ENCODE measurements at places on chromosomes 7 and 10.
A peak's percentile ranks its signal among the peaks of the same experiment; 100 is the strongest.

DNA sequence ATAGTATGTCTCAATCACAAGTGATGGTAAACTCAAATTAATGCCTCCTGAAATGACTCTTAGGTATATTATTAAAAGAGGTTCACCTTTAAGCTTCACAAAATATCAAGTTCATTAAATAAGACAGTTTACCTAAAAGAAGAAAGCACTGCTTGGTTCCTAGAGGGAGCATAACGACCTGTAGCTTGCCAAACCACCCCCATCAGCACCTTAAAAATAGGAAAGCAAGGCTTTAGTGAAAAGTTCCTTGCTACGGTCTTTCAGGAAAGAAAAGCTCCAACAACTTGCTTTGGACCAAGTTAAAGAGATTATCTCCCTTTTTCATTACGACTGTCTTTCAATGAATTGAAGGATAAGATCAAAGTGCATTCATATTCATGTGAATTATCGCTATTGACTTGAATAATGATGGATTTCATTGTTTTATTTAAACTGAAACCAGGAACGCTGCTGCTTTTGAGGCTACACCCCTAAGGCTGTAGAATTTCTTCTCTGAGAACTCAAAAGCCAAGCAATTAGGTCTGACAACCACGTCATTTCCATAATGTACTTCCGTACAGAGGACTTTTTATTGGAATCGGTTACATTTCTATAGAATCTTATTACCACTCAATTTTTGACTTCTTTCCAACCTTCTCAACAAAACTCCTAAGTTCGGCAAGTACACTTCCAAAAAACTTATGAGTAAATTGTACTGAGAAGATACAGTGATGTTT lies 7.0 kb upstream of the SPAG6 start:
- no peak for DNase-seq

DNA sequence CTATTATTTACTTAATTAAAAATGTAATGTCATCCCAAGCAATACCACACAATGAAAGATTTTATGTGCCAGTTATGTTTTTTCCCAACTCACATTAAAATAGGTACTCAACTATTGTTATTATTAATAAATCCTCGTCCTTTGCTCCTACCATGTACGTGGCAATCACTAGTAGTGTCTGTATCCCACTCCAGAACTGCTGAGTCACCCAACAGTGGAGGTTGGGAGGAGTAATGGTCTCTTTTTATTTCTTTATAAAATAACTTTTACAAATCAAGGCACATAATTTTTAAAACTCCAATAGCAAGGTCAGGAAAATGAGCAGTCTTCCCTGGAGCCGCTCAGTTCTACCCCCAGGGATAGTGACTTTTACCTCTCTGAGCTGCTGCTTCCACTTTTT lies 273.5 kb upstream of the PLPP4 start:
- DNase-seq = no peak

GRCh38 chr10:805620-806305 lies 116.3 kb upstream of the DIP2C start:
- DNase-seq = no peak

DNA sequence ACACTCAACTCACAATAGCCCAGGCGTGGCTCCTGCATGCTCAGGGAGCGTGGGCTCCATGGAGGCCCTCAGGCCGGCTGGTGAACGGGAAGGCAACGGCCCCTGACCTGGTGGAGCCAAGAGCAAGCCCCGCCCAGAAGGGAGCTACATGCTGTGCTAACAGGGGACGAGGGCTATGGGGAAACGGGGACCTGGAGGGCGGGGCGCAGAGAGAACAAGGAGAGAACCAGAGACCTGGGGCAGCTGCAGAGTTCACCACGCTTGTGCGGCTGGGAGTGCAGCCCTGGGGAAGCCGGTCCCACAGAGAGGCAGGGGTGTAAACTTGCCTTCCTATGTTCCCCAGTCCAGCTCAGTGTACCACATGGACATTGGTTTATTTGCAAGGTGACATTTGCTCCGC lies 69.2 kb upstream of the PPP2R2D start:
- no peak for DNase-seq

GRCh38 chr7:1246871-1247526 lies 14.3 kb downstream of the UNCX start:
- DNase-seq = no peak

DNA sequence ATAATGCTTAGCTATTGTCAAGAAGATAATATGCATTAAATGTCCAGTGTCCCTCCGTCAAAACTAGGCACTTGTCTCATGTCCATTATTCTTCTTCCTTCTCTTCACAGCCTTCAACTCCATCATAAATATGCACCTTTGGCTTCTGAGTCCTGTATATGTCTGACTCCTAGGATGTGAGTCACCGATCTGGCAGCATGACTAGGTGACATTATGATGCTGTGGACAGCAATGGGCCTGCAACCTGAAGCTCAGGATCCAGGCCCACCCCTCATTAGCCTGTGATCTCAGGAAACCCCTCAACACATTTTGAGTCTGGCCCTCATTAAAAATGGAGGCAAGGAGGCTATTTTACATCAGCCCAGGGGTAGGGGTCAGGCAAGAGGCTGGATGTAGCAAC lies 362.5 kb upstream of the ZMIZ1 start:
- DNase-seq = peak; percentile 45

DNA sequence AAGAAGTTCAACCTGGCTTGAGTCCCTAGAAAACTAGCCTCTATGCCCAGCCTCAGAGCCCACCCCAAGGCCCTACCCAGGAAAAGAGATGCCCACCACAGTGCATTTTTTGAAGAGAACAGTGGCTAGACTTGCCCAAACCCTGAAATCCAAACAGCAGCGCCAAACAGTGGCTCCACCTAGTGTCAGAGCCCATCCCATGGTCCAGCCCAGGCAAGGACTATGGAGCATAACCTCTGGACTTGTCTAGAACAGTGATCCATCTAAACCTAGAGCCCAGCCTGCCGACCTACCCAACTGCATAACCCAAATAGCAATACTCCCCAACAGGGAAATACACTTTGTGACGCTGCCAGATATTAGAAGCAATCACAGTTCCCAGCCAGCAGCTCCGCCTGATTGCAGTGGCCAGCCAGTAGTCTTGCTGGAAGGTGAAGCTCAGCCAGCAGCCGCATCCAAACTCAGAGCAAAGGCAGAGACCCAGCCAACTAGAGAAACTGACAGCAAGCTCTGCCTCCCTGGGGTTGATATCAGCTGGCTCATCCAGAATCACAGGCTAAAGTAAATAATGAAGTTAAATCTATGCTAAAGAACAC lies 44.5 kb downstream of the HBP1 start:
- DNase-seq = no peak

- no peak for DNase-seq
Observed at GRCh38 chr7:1053816-1054370, 9.5 kb downstream of the GPR146 start.

DNA sequence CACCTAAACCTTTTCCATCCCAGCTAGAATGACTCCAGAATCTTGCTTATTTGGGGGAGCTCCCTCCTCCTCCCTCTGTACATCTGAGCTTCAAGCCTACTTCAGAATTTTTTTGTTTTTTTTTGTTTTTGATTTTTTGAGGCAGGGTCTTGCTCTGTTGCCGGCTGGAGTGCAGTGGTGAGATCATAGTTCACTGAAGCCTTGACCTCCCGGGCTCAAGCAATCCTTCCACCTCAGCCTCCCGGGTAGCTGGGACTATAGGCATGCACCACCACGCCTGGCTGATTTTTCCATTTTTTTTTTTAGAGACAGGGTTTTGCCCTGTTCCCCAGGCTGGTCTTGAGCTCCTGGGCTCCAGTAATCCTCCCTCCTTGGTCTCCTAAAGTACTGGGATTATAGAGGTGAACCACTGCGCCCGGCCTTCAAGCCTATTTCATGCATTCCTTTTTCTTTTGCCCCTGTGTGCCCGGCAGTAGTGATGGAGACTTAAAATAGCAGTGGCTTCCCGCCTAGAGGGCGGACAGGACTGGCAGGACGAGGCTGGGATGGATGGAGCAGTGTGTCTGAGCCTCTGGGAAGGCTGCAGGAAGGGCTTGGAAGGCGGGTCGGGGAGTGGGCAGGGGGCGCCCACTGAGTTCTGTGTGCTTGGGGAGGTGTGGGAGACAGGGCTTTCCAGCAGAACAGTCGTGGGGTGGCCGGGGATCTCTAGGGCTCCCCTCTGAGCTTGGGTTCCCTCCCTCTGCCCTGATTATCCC lies 8.8 kb downstream of the CUX1 start:
- no peak for DNase-seq

GRCh38 chr10:11742009-11742778 lies at the start of gene ECHDC3:
Gene ECHDC3 (plus strand): TSS chr10:11742382. CDS start chr10:11742577, 195 bp downstream.
- DNase-seq = no peak

DNA sequence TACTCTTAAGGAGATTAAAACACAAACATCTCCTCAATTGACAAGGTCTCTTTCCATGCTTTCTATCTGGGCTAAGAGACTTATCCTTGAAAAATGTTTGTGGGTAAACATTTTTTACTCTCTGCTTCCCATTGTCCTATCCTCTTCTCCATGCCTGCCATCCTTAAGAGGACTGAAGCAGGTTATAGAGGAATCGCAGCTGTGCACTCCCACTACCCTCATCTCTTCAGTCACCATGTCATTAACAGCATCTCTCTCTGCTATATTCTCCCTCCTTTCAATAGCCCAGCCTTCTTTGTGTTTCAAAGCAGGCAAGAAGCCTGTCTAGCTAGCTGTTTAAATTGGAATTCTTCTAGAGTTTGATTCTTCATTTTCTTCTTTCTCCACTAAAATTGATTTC lies 22.6 kb downstream of the COL1A2 start:
- DNase-seq = no peak

DNA sequence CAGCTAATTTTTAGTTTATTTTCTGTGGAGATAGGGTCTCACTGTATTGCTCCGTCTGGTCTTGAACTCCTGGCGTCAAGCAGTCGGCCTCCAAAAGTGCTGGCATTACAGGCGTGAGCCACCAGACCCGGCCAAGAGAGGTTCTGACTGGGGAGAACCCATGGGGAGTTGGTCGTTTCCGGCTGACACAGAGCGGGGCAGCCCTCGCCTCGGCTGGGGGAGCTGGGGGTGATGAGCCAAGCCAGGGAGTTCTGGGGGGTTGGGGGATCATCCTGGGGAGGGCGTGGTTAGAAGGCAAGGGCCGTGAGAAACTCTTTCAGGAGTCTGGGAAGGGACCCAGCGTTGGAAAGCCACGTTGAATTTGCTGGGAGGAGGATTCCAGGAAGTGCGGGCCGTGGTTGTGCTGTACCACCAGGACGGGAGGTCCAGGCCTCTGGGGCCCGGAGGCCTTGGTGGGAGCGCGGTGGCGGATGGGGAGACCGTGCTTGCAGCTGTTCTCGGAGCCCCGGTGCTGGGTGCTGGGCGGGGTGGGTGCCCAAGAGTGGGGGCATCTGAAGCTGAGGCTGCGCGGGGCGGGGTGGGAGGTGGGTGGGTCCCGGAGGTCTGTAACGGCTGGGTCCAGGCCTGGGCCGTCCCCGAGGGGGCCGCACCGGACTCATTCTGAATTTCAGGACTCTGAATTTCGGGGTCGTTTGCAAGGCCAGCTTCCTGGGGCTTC lies 8.4 kb upstream of the ZNF853 start:
- DNase-seq = no peak

GRCh38 chr7:132191418-132191817 lies 384.9 kb downstream of the PLXNA4 start:
- DNase-seq = no peak

DNA sequence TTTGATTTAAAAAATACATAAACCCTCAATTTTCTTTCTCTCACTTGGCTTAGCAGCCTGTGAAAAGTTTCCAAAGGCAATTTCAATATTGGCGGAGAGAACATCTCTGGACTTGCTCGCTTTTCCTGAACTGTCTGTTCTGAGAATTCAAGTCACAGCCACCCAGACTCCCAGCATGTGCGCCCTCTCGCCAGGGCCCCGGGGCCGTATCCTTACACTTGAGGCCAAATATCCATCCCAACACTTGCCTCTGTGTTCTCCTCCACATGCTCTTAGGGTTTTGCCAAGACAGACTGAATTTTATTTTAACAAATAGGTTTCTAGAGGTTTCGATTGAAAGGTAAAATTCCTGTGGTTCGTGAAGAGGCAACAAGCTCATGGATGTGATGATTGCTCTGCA lies 111.5 kb upstream of the GPR26 start:
- no peak for DNase-seq

- DNase-seq = no peak
Observed at GRCh38 chr7:157238087-157238486, 98.7 kb upstream of the DNAJB6 start.

DNA sequence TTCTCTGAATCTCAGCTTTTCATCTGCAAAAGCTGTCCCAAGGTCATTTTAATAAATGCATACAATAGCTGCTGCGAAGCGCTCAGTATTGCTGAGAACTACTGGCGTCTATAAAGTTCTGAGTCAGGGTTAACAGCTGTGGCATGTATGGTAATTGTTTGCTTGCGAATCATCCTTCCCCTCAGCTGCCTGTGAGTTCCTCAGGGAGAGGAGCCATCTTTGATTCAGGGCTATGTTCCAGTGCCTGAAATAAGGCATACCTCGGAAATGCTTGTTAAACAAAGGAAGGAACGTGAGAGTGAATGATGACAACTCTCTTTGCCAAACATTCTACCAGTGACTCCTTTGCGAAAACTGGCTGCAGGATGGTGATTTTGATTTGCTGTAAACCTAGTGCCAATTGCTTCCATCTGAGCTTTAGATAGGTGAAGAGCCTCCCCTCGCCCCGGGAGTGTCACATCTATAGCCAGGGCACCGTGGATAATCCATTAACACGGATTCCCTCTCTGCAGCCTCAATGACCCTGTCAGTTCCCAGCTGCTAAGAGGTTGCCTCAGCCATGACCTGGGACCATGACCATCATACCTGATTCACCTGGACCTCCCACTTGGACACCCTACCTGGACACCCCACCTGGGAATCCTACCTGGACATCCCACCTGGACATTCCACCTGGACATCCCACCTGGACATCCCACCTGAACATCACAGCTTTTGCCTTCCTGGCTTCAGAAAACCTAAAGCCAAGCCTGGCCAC lies 39.6 kb downstream of the GPRIN2 start:
- peak; percentile 92 for DNase-seq

DNA sequence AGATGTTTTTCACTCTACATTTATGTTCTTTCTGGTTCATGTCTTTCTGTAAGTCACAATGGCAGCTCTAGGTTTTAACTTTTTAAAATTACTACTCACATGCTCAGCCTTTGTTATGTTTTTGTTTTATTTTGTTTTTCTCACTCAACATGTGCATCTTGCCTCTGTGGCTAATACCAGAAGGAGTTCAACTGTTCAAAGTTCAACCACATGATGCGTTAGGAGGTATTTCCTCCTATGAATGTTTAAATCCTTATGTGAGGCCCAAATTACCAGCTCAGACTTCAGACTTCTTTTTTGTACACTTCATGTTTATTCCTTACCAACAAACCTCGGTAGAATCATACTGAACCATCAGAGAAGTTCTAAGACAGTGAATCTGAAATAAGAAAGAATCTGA lies 151.6 kb downstream of the MALRD1 start:
- DNase-seq = no peak

GRCh38 chr10:35606430-35606829 lies 1.3 kb downstream of the GJD4 start:
- DNase-seq = no peak

- DNase-seq = no peak
Observed at GRCh38 chr10:46552526-46553237, 3.8 kb downstream of the GPRIN2 start.

GRCh38 chr10:104326991-104327610 lies 11.2 kb downstream of the ITPRIP start:
- DNase-seq = no peak

- DNase-seq = no peak
Observed at GRCh38 chr10:96873756-96874467, 41.8 kb downstream of the LCOR start.

- no peak for DNase-seq
Observed at GRCh38 chr7:135938086-135938485, 39.1 kb downstream of the MTPN start.

GRCh38 chr7:129450295-129450694 lies 16.1 kb downstream of the STRIP2 start:
- DNase-seq = no peak

Measured in RCC 7860 (cell line).